ENCODE measurements at places on chromosomes 2 and 18.

- no peak for DNase-seq
Measured at GRCh38 chr2:114010001-114010400, 120.1 kb downstream of the ACTR3 start.

GRCh38 chr2:205722283-205722918 is 40.1 kb downstream of the NRP2 start:
- DNase-seq = no peak

GRCh38 chr2:57947398-57947797 is 99.2 kb upstream of the VRK2 start:
- no peak for DNase-seq

- no peak for DNase-seq
Measured at GRCh38 chr2:145750612-145751011, 1230.7 kb upstream of the ZEB2 start.

Data from progenitor cell of endocrine pancreas (in vitro differentiated cells).